CD4-positive, alpha-beta T cell (primary cell): ENCODE measurements at places on chromosomes 7 and 10. TPM values are rescaled to one million over a fixed set of nuclear protein-coding genes. Genes with fewer than 3 reads are reported as not detected.

Gene IGFBP1
- not detected for total RNA-seq

Gene CFAP70
- 2.6 TPM for total RNA-seq

- no peak for DNase-seq
These were observed 25.6 kb upstream of the GALNTL5 start for GRCh38 chr7:151930695-151931094.

DNA sequence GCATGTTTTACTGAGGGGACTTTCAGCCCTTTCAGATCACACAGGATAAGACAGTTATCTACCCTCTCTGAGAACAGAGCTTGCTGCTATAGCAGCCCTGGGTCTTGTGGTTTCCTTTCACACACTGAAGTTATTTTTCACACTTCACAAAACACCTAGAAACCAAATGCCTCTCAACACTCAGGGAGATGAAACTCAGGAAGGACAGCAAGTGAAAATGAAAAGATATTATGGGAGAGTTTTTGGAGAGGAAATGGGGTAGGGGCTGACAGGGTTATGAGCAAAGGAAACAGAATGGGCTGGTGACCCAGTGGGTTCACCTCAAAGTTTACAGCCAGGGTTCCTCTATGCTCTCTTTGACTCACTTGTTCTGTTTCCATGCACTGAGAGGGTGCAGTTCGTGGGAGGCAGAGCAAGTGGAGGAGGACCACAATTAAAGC is 17.0 kb upstream of the GIMAP2 start:
- DNase-seq = peak; percentile 59

- no peak for DNase-seq
These were observed 15.0 kb downstream of the NOD1 start for GRCh38 chr7:30463405-30464145.
